Mammary epithelial cell (primary cell): ENCODE measurements at places on chromosomes 4 and X. TPM values are rescaled to one million over a fixed set of nuclear protein-coding genes. Genes with fewer than 3 reads are reported as not detected.

Gene TRIM61
- not detected for polyA plus RNA-seq

Gene TLR10
- polyA plus RNA-seq, result not detected

Gene NEIL3
- polyA plus RNA-seq, result 9.8 TPM

Gene MAGEE2
- polyA plus RNA-seq, result not detected

Gene YIPF6
- polyA plus RNA-seq, result 9.6 TPM

Gene TXK
- polyA plus RNA-seq, result not detected

Gene TEX13C
- polyA plus RNA-seq, result not detected

Gene SGMS2
- 38.7 TPM for polyA plus RNA-seq

Gene ARSD
- 5.9 TPM for polyA plus RNA-seq

Gene ALAS2
- not detected for polyA plus RNA-seq

Gene DCHS2
- 0.14 TPM for polyA plus RNA-seq

Gene PNMA5
- not detected for polyA plus RNA-seq

Gene LEF1
- 0.53 TPM for polyA plus RNA-seq

Gene SLC49A3
- not detected for polyA plus RNA-seq

Gene ENPEP
- not detected for polyA plus RNA-seq

Gene RELL1
- 12.8 TPM for polyA plus RNA-seq

Gene UTP14A
- polyA plus RNA-seq, result 17.0 TPM

Gene CHST7
- polyA plus RNA-seq, result 3.0 TPM

Gene AWAT1
- polyA plus RNA-seq, result not detected

Gene RGN
- not detected for polyA plus RNA-seq

Gene TSPAN7
- 0.40 TPM for polyA plus RNA-seq

Gene TCEAL7
- polyA plus RNA-seq, result 4.0 TPM
